ENCODE measurements at places on chromosomes 12 and 14. TPM values are rescaled to one million over a fixed set of nuclear protein-coding genes. Genes with fewer than 3 reads are reported as not detected.
A peak's percentile ranks its signal among the peaks of the same experiment; 100 is the strongest.

The NUDT4 gene
- 238 TPM for total RNA-seq

DNA sequence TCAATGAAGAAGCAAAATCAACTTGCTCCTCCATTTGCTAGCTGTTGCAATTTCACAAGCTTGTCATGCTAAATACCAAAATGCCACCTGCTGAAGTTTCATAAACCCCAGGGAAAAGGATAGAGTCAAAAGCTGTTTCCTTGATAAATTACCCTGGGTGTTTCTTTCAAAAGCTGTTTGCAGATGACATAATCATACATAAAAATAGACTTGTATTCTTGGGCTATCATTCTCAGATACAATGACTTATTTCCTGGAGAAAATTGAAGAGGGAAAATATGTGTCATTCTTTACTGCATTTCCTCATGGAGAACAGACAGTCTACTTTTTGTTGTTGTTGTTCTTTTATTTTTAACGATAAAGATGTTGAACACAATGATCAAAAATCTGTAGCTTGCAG, 119.2 kb downstream of the GALC start:
- DNase-seq, result no peak

- peak; percentile 85 for DNase-seq
These were observed 1051.3 kb downstream of the VRK1 start for GRCh38 chr14:97848317-97848980.

DNA sequence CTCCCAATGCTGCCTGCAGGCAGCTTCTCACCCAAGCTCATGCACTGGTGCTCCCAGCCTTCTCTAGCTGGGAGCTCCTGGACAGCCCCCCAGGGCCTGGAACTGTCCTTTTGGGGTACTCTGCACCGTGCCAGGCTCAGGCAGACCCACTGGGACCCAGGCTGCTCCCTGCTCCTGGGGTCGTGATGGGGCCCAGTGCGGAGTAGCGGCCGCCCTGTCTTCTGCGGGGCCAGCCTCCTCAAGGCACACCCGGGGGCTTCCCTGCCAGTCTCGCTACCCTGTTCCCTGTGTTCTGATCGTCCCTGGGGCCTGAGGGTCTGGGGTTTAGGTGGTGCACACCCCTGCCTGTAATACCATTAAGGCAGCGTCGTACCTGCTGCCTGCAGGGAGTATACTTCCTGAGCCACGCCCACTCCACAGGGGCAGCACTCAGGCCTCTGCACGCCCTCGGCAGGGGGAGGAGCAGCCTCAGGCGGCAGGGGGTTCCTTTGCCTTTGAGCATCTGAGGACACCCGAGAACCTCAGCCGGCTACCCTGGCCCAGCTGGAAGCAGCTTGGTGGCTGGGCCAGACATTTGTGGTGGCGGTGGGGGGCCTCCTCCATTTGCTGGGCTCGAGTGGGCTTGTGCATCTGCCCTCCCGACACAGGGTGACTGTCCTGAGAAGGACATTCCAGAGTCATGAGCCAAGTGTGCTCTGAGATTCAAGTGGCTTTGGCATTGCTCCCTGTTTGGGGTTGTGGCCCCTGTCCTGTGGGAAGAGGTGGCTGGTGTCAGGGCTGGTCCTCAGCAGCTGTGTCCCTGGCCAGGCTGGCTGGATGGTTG, 9.2 kb upstream of the CRIP2 start:
- DNase-seq, result no peak

DNA sequence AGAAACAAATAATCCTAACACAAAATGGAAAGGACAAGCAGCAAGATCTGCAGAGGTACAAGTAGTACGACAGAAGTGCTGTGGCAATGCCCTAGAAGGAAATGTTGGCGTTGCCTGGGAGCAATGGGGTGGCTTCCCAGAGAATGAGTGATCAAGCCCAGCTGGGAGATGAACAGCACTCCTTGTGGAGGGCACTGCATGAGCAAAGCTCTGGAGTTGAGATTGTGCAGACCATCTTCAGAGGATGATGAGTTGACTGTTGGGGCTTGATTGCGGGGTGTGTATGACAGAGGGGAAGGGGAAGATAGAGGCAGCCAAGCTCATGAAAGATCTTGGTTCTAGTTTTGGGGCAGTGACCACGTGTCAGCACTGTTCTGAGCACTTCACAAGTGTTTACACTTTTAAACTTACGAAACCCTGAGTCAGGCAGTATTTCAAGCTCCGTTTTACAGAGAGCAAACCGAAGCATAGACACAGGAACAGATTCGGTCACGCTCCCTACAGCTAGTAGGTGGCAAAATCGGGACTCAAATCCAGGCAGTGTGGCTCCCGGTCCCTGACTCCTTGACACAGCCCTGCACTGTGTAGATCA, 127.2 kb upstream of the LHX5 start:
- no peak for DNase-seq

DNA sequence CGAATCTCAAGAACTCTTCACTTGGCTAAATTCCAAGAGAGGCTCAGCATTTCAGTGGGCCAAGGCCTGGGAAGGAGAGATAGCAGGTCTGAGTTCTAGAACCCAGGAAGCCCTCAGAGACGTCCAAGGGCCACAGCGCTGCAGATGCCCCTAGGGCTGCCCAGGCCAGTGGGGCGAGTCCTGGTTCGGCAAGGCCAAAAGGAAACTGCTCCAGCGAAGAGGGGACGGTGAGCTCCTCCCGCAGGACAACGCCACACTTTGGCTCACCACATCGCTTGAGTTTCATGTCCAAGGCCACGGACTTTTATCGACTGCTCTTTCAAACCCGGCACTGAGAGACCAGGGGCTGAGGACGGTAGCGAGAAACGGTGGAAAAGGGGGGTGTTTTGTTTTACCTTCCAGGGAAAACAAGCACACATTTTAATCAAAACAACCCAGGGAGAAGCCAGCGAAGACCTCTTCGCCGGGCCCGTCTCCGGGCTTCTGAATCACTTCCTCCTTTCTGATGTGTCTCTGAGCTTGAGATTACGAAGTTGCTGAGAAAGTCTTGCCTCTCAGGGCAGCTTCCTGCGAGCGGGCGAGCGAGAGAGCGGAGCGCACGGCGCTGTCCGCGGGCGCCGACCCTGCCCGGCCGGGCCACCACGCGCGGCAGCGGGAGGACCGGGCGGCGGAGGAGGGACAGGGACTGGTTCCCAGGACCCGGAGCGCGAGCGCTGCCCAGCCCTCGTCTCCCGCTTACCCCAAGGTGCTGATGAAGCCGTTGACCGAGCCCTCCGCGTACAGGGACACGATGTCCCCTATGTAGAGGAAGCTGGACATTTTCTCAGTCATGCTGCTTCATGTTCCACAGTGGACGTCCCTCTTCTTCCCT, 808 bp downstream of the ITPR2 start:
- DNase-seq, result no peak

The RTL1 gene
- not detected for total RNA-seq

The KRT6C gene
- not detected for total RNA-seq

DNA sequence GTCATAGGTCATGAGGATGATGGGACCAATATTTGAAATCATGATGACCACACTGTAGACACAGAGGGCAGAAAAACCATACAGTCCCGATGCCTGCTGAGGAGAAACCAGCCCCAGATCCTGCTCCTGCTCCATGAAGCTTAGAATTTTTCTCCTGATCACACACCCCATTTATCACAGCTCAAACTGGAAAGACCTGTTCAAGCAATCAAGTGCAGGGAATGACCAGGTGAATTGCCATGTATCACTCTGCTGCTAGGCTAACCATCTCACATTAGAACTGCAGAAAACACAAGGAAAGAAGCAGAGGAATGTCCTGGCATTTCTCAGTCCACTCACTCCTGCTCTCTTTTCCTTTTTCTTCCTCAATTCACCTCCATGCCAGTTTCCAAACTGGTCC, 18.1 kb downstream of the MANSC1 start:
- no peak for DNase-seq

DNA sequence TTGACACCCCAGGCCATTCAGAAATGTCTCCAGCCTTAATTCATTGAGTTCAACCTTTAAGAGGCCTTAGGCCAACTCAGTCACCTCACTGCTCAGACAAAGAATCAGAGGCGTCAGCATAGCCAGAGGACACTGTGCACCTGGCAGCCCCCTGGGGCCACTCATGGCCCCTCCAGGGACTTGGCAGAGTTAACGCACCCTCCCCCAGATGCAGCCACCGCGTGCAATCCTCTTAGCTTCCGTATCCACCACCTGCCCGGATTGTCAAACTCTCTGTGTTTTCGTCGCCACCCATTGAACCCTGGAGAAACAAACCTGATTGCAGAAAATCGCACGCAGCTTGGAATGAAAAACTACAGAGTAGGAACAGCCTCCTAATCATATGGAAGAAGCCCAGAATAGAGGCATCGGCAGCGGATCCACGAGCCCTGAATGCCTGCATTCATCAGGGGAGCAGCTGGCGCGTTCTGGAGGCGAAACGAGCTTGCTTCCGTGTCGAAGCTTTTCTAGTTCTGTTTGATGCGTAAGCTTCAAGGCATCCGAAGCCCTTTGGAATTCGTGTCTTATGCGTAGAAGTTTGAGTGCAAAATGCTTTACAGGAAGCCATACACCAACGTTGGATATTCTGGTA, 22.4 kb downstream of the BRI3BP start:
- no peak for DNase-seq

DNA sequence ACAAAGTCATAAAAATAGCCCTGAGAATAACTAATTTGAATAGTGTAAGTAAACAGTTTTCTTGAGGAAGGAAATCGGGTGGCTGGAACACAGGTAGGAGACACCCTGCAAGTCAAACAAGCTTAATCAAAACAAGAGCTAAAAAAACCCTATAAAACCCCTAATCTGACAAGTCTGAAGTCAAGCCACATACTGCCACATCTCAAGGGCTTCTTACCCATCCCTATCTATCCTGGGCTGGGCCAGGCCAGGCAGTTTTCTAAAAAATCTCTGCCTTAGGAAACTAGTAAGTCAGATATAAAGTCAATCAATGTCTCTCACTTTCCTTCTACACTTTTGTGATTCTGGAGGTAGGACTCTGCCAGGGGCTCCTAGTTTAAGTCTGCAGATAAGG, 15.3 kb downstream of the UBE2N start:
- no peak for DNase-seq

GRCh38 chr14:37472906-37473305, 122.1 kb downstream of the FOXA1 start:
- no peak for DNase-seq

DNA sequence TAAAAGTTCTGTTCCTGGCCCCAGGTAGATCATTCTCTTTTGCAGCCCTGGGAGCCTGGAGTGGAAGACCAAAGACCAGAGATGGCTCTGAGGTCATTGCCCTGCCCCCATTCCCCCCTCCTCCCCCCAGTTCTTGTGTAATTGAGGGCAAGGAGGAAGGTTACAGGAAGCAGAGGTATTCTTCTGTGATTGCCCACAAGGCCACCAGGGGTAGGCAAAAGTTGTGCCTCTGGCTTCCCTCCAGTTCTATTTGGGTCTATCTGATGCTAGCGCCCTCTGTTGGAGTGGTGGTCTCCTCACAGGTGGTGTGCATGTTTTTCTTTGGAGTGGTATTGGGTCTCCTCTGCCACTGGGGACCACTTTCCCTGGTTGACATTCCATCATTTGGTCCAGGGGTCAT, 41.2 kb upstream of the CRY1 start:
- DNase-seq, result no peak

DNA sequence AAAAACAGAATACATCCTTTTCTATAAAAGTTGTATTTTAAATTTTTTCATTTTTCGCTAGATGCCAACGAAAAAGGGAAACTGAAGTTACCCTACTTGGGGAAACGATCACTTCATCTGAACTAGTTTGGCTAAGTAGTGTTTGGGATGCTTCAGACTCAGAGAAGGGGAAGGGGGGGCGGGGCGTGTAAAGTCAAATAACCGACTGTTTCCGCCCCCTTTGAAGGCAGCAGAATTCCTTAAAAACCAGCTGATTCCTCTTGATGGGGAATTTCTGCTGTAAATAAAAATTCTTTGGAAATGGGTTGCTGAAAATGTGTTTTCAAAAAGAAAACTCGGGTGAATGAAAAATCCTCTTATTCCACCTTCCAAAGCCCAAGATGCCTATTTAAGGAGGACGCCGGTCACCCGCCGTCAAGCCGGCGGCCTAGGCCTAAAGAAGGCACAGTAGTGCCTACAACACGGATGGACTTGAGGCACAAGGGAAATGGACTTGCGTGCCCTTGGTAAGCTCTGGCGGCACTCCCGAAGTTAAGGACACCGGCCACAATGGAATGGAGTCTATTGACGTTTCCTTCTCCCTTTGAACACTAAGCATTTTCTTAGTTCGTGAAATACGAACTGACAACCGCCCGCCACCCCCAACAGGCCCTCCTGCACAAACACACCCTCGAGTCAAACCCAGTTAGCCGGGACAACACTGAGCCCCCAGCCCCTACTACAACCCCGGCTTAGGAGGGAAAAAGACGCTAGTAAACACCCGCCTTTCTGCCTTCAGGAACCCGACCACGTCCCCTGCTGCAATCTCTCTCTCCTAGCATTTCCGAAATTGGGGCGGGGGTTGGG, 1.9 kb downstream of the ATXN2 start:
- DNase-seq, result no peak
